ENCODE measurements at places on chromosomes 5 and 9. TPM values are rescaled to one million over a fixed set of nuclear protein-coding genes. Genes with fewer than 3 reads are reported as not detected.

PCDHGC3 gene
- total RNA-seq, result 39.2 TPM

SETX gene
- 30.2 TPM for total RNA-seq

SLC1A1 gene
- 4.3 TPM for total RNA-seq

DRD1 gene
- total RNA-seq, result 0.19 TPM

IFNB1 gene
- total RNA-seq, result not detected

SLC9A3 gene
- total RNA-seq, result 2.4 TPM

FABP6 gene
- not detected for total RNA-seq

PCDHGB3 gene
- total RNA-seq, result 0.26 TPM

FOXD4L4 gene
- 0.38 TPM for total RNA-seq

PTGER4 gene
- 7.1 TPM for total RNA-seq
